ENCODE measurements at places on chromosomes 6 and 20. TPM values are rescaled to one million over a fixed set of nuclear protein-coding genes. Genes with fewer than 3 reads are reported as not detected.

DNA sequence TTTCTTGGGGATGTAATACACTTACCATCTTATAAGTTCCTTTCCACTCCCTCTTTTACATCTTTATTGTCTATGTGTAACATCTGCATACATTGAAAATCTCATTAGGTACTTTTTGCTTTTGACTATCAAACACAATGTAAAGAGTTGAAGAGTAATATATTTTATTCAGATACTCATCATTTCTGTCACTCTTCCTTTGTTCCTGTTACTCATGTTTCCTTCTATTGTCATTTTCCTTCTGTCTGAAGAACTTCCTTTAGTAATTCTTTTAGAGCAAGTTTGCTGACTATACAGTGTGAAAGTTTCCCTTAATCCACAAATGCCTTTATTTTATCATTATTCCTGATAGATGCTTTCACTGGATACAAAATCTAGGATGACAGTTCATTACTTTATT, 339.8 kb downstream of the SOX4 start:
- DNase-seq = no peak

GRCh38 chr6:97668716-97669115, 385.7 kb upstream of the MMS22L start:
- no peak for DNase-seq

Gene SLA2
- 57.8 TPM for total RNA-seq

GRCh38 chr6:26045928-26046368, 41.3 kb upstream of the HFE start:
- no peak for DNase-seq

Gene PPIL6
- 0.46 TPM for total RNA-seq
